Stimulated activated CD4-positive, alpha-beta T cell treated with anti-CD3 and anti-CD28 coated beads, Interleukin-12 subunit alpha, Interleukin-12 subunit beta, amount 100 ng/mL, for 48 hours (primary cell): ENCODE measurements at places on chromosomes 3 and 15.

DNA sequence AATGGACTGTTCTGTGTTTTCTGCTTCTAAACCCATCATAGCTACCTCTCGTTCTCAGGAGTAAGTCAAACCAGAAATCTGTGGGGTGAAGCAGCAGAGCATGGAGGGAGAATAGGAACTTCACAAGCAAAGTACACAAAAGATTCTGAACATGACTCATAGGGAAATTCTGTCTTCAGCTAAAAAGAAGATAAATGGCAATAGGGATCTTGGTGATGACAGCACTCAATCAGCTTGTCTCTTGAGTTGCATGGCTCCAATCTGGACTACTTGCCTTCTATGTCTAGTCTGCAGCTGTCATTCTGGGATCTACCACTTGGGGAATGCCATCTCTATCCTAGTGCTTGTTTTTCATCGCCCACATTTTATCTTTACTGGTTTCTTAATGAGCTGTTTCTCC, 13.5 kb upstream of the GRAMD1C start:
- no peak for DNase-seq

DNA sequence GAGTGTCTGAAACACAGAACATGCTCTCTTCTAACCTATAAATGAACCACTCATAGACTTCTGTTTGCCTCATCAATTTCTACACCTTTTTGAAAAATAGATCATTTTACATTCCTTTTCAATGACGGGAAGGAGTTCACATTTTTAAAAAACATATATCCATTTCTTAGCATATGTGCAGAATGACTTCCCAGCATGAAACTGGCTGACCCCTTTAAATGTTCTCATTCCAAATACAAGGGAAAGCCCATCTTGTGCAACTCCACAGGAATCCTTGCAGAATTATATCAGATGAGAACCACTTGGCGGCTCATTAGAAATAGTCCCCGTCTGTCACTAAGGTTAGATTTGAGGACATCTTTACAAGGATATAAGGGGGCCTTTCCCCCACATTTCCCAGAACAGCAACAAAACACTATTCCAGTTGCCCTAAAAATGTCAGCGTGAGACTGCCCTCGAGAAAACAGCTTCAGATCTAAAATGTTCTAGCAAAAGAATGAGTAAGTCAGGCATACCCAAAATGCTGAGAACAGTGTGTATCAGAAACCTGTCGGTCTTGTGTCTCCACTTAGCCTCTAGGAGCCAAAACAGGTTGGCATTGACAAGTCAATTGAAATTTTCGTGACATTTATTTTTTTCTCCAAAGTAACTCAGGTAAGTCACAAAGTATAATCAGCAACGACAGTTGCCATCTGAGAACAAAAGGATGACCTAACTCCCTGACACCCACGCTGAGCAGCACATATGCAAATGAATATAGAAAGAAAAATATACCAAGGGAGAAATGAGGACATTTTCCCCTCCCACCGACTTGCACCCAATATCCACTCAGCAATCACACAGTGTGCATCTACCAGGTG, 63.1 kb downstream of the FOXP1 start:
- DNase-seq: no peak

DNA sequence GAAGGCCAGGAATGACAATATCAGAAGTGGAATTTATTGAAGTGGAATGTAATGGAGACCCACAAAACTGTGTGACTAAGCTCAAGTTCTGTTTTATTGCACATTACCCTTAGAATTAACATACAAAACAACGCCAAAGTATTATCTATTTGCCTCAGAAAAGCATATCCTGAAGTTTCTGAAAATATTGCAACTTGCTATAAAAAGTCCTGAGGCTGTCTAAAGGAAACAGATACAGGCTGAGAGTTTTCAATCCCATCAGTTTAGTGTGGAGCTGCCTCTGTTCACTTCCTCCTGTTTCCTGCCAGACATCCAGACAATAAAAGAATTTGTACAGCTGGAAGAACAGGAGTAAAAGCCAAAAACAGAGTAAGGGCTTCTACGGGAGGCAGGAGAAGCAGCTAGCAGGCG, 108.8 kb downstream of the FBN1 start:
- DNase-seq: no peak

DNA sequence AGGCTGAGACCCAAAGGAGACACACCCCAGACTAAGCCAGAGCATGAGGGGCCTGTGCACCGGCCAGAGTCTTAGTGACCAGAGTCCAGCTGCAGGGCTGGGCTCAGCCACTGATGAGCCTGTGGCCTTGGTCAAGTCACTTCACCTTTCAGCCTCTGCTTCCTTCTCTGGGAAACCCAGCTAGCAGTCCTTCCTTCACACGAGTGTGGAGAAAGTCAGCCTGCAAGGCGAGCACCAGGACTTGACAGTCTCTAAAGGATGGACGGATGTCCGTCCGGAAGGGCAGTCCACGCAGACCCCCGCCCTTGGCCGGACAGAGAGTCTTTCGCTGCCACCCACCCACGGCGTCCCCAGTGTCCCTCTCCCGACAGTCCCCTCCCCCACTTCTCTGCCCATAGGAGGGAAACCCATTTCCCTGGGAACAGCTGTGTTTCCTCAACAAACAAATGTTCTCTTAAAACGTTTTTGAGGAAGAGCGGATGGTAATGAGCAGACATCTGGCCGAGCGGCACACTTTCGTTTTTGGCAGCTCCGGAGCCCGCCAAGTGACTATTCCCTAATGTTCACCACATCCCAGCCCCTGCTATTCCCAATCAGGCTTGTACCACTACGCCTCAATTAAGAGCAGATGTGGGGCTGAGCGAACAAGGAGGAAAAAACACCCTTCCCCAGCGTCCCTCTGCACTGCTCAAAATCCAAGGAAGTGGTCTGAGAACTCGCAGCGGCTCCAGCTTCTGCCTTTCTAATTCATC, 129.1 kb upstream of the SMAD3 start:
- no peak for DNase-seq

DNA sequence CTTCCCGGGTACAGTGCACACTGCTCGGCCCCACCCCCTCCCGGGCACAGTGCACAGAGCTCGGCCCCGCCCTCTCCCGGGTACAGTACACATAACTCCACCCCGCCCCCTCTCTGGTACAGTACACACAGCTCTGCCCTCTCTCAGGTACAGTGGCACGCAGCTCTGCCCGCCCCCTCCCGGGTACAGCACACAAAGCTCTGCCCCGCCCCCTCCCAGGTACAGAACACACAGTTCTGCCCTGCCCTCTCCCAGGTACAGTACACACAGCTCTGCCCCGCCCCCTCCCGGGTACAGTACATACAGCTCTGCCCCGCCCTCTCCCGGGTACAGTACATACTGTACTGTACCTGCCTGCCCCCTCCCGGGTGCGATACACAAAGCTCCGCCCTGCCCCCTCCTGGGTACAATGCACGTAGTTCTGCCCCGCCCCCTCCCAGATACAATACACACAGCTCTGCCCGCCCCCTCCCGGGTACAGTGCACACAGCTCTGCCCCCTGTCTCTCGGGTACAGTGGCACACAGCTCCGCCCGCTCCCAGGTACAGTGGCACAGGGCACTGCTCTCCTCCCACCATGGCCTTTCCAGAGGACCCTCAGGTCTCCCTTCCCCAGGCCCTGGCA, 16.4 kb upstream of the PRR20G start:
- no peak for DNase-seq

DNA sequence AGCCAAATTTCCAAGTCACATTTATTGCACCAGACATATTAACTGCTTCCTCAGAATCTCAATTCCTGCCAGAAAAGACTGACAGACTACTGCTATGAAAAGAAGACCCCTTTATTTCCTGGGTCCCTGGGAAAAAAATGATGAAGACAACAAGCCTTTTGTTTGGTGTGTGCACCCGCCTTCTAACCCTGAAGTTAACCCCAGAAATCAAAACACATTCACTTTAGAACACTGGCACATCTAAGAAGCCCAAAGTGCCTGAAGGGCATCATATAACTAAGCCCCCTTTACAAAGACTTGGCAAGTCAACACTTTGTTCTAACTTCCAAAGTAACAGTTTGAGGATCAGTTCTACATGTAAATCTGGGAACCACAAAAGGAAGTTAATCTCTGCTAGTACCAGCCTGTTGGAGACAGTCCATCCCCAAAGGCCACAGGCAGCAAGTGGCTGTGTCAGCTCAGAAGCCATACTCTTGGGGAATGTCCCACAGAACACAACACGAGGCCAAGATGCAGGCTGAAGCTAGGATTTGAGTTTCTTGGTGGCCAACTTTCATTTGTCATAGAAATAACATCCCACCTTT, 16.3 kb upstream of the ATP1B3 start:
- no peak for DNase-seq

DNA sequence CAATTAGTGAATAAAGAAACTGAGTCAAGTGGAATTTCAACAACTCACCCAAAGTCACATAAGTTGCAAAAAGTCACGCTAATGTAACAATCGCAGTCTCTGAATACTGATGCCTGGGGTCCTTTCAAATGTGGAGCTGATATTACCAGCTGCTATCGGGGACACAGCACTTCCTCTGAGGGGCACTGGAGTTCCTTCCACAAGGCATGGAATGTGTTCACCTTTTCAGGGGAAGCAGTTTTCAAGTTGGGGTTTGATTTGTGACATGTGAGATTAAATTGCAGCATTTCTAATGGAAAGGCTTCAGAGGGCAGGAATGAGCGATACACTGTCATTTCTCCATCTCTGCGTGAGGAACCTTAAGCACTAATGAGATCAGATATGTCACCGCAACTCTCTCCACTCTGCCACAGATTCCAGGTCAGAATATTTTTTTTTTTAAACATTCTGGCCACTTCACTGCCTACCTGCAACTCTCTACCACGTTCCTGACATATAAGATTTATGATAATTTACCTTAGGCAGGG, 807.2 kb upstream of the CFAP20DC start:
- no peak for DNase-seq

- DNase-seq: no peak
Observed at GRCh38 chr3:132395126-132395525, 22.2 kb upstream of the DNAJC13 start.

- DNase-seq: peak; percentile 65
Observed at GRCh38 chr15:66851311-66852063, 149.5 kb downstream of the SMAD6 start.

GRCh38 chr15:50978580-50978979, 70.1 kb downstream of the AP4E1 start:
- no peak for DNase-seq

GRCh38 chr3:97658668-97659285, 105.8 kb upstream of the ARL6 start:
- DNase-seq: no peak

DNA sequence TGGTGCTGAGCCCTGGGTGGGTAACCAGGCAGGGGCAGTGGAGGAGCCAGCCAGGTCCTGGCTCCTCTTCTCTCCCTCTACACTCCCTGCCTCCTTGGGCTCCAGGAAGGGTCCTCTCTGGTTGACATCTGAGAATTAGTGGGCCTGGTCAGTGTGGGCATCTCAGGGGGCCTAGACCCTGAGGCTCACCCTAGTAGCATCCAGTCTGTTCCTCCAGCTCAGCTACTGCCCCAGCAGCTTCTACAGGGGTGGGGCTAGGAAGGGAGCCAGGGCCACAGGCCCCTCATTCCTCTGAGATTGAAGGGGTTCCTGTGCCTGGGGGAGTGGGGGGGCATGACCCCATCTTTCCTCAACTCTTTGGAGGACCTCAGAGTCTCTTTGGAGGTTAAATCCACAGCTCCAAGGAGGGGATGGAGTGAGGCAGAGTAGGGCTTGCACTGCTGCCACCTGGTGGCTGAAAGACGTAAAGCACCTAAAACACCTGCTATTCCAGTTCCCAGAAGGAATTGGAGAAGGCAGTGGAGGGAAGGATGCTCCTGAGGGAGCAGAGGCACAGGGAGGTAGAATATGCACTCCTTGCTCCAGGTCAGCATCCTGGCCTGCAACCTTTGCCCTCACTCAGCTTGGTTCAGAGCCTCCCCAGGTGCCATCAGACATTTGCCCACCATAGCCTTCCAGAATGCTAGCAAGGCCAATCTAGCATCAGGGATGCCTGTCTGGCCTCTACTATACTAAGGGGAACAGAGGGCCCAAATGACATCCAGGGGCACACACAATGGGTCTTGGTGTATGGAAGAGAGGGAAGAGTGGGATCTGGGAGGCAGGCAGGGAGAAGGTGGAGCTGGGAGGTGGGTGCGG, 25.1 kb downstream of the C3orf18 start:
- DNase-seq: peak; percentile 54

- DNase-seq: no peak
Observed at GRCh38 chr3:41525303-41526064, 326.2 kb downstream of the CTNNB1 start.

DNA sequence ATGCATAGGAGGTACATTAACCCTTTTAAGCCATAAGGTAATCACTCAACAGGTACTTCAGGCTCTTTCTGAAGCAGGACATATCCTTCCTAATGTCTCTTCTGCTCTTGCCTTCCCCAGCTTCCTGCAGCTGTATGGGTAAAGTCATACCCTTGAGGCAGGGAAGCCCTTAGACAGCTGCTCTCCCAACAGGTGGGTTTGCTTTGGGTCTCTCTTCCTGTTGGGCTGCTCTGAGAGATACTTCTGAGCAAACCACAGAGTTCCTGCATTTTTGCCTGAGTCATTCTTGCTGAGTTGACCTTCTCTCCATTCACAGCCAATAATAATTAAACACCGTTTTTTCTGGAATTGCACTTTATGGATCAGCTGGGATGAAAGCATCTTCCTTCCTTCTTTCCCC, 2.0 kb upstream of the TRAT1 start:
- no peak for DNase-seq

DNA sequence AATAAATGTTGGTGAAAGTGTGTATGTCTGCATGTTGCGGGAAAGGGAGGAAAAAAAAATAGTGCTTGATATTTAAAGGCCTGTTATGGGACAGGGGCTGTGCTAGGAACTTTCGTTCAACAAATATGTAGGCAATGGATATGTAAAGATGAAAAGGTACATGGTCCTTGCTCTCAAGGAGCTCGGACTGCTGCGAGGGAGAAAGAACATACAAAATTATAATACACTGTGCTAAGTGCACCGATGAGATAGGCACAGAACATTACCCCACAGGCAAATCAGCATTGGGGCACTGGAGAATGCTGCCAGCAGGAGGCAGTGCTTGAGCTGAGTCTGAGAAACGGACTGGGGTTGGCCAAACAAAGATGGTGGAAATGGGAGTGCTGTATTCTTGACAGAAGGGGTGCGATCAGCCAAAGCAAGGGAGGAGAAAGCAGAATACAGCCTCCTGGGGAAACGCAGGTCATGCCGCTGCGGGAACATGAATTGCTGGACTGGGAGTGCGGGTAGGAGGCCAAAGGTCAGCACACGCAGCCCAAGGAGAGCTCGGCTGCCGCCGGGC, 649 bp downstream of the C15orf40 start:
- peak; percentile 82 for DNase-seq
